ENCODE measurements at places on chromosomes 6 and 20.

GRCh38 chr6:147268254-147268653 lies 64.0 kb downstream of the STXBP5 start:
- DNase-seq = no peak

DNA sequence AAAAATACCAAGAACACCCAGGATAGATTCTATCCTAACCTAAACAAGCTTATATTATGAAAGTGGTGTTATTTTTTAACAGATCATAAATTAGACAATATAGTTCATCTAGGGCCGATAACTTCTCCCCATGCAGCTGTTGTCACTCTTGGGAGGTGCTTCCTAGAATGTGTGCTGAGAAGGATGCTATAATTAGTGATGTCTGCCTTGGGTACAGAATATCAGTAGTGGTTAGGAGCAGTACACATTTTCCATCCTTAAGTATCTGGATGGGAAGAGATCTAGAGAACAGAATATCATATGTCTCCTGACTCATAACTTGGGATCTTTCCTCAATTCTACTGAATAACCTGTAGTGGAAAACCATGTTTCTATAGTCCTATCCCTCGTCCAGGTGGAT lies 214.5 kb downstream of the BCKDHB start:
- DNase-seq = no peak

DNA sequence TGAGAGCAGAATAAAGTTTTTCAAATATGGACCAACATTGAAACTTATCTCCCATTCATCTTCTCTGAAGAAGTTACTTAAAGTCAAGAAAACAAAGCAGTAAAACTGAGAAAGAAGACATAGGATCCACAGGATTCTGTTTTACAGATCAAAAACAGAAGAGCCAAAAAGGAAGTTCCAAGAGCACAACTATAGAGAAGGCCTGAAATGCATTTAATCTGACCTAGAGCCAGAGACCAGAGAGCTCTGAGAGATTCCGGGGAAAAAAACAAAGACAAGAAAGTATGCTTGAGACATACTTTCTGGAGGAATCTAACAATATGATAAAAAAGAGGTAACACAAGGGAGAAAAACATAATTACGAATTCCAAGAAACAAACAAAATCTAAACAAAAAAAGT lies 26.1 kb downstream of the SRPK1 start:
- no peak for DNase-seq

- no peak for DNase-seq
These were observed 11.5 kb downstream of the DLL1 start for GRCh38 chr6:170279426-170279825.

DNA sequence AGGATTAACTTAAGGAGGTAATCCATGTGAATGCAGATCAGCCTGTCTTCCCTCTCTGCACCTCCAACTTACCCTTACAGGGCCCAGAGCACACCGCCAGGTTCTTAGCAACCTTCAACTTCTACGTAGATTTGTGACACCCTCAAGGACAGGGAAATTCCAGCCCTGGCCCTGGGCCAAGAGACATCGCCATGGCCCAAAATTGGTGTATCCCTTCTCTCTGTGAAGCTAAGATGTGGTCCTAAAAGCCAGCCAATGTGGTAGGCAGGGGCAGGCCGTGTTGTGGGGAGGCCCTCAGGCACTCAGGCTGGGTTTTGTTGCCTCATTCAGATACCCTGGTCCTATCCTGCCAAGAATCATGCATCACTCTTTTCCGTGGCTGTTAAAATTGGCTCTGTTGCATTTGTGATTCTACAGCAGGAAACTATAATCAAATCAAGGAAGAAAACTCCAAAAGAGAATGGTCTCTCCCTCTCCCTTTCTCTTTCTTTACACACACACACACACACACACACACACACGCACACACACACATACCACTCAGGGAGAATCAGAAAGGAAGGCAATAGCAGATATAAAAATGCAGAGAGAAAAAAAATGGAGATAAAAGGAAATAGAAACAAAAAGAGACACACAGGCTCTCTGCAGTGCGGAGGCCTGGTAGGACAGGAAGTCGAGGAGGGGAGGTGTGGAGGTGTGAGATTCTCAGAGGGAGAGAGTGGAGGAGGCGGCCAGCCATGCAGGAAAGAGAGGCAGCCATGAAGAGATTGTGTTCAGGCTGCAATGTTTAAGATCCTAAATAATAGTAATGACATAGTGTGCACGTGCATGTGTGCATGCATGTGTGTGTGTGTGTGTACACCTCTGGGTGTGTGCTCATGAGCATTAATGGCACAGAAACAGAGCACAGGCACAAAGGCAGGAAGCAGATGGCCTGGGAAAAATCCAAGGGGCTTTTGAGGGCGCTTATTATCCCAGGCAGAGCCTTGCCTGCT lies 201.8 kb upstream of the LRFN2 start:
- no peak for DNase-seq

- no peak for DNase-seq
These were observed 205.2 kb upstream of the MOCS1 start for GRCh38 chr6:40139447-40139846.

DNA sequence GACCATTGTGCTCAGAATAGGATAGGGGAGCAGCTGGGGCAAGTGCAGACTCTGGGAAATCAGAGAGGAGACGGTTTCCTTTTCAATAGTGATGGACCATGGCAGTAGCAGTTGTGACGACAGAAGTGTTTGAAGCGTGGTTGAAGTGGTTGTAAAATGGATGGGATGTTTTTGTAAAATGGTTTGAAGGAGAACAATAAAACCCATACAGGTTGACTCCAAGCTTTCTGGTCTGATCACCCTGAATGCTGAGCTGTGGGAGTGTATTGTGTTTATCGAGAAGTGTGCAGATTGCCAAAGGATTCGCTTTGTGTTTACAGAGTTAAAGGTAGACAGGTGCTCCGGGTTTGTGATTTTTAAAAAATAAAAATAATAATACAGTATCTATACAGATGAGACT lies 255.2 kb upstream of the SULF2 start:
- no peak for DNase-seq

DNA sequence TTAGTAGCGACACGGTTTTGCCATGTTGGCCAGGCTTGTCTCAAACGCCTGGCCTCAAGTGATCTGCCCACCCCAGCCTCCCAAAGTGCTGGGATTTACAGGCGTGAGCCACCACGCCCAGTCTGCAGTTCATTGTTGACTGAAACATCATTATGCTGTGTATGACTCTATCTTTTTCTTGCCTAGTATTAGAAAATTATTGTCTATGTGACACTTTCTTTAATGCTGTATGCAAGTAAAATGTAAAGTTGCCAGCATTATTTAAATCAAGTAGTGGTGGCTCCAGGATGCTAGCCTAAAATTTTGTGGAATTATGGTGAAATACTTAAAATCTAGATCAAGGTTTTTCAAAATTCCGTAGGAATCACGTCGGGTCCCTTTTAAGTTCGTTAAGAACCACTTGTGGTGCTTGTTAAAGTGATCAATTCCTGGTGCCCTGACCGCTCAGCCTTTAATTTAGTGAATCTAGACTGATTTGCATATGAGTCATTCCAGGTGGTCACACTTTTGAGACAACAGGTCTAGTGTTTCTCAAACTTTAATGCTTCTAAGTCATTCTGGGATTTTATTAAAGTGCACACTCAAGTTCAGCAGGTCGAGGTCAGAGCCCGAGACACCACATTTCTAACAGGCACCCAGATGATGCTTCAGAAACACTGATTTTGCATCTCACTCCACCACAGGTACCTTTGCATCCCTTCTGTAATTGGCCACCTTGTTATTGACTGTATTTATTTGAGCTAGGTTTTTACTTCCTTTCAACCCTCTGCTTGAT lies 132.6 kb upstream of the MTHFD1L start:
- no peak for DNase-seq

GRCh38 chr6:27839626-27840475 lies 72.3 kb downstream of the OR2B2 start:
- DNase-seq = peak; percentile 87

GRCh38 chr6:101224751-101225150 lies 168.8 kb upstream of the GRIK2 start:
- no peak for DNase-seq

GRCh38 chr6:15320693-15321092 lies 74.8 kb downstream of the JARID2 start:
- DNase-seq = peak; percentile 59

GRCh38 chr6:41065550-41066026 lies 6.6 kb downstream of the OARD1 start:
- no peak for DNase-seq

DNA sequence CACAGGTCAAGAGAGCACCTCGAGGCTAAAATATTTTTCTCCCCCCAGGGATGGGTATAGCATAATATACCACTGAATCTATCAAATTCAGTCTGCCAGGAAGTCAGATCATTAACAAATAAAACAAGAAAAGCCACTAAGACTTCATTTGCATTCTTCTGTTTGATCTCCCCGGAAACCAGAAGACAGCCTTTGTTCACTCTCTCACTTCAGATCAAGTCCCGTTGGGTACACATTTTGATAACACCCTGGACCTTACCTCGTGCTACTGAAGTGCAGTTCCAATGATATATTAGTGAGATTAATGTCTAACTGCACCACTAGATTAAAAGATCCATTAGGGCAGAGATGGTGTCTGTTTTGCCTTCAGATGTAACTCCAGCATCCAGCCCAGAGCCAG lies 157.7 kb upstream of the B3GAT2 start:
- DNase-seq = no peak

- DNase-seq = no peak
These were observed 75.2 kb upstream of the PMEPA1 start for GRCh38 chr20:57785061-57785460.

- DNase-seq = no peak
These were observed 100.9 kb downstream of the BMP7 start for GRCh38 chr20:57165427-57166004.

DNA sequence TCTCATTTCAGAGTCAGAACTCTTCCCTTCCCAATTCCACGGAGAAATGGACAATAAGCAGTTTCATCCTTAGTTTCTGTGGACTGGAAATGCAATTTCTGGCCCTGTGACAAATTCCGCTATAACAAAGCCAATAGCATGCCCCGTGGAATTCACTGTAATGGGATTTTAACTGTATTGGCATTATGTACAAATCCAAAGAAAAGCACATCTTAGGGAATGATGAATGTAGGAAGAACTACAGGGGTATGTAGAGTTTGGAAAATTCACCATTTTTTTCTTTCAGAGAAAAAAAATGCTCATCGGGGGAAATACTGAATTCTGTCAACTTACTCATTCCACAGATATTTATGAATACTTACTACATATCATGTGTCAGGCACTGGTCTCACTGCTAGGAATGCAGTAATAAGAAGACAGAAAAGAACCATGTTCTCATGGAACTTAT lies 43.5 kb downstream of the KIF6 start:
- no peak for DNase-seq

DNA sequence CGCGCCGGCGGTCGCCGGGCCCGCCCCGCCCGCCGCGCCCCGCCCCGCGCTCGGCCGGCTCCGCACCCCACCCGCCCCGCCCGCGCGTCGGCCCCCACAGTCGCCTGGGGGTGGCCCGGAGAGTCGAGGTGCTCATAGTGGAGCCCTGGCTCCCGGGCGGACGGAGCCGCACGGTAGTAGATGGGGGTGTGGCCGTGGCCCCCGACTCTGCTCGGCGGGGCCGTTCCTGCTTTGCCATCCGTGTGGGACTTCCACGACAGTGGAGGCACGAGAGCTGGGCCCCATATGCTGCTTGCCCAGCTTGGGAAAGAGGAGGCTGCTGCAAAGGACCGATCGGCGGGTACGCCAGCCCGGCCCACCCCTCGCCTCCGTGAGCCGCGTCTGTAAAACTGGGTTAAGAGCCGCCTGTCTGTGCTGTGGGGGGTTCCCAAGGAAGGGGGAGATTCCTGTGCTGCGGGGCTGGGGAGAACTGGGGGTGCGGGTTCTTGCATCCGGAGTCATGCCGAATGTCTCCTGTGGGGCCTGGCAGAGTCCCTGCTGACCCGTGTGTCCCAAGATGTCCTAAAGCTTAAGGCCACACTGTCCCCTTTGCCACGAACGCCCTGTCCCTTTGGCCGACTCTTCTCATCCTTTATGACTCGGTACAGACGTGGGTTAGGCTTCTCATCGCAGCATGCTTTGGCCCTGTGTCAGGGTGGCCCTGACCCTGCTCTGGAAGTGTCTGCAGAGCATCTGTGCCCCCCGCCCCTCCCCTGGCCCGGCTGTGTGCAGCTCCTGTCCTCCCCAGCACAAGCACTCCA lies at the start of gene OPRL1:
Gene OPRL1, plus strand, starts transcription at position 70 of the 800 bp plus-strand sequence. CDS start 12,639 bp downstream, outside the sequence.
- DNase-seq = no peak

GRCh38 chr6:2765896-2766766 lies 938 bp downstream of the WRNIP1 start:
- DNase-seq = peak; percentile 82

GRCh38 chr6:72969666-72970065 lies 255.6 kb downstream of the KHDC1L start:
- DNase-seq = no peak

DNA sequence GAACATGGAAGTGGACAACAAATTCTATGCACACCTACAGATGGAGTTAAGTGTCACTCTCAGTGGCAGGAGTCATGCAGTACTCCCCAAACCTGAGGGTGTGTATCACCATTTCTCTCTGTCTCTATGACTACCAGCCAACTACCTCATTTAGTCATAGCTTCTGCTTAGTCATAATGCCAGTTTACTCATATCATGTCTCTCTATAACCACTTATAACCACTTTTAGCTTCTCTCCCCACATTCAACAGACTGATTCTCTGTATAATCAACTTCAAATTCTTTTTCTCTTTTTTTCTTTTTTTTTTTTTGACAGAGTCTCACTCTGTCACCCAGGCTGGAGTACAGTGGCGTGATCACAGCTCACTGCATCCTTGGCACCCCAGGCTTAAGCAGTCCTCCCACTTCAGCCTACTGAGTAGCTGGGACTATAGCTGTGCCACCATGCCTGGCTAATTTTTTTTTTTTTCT lies 13.8 kb upstream of the GTF3C6 start:
- peak; percentile 78 for DNase-seq

DNA sequence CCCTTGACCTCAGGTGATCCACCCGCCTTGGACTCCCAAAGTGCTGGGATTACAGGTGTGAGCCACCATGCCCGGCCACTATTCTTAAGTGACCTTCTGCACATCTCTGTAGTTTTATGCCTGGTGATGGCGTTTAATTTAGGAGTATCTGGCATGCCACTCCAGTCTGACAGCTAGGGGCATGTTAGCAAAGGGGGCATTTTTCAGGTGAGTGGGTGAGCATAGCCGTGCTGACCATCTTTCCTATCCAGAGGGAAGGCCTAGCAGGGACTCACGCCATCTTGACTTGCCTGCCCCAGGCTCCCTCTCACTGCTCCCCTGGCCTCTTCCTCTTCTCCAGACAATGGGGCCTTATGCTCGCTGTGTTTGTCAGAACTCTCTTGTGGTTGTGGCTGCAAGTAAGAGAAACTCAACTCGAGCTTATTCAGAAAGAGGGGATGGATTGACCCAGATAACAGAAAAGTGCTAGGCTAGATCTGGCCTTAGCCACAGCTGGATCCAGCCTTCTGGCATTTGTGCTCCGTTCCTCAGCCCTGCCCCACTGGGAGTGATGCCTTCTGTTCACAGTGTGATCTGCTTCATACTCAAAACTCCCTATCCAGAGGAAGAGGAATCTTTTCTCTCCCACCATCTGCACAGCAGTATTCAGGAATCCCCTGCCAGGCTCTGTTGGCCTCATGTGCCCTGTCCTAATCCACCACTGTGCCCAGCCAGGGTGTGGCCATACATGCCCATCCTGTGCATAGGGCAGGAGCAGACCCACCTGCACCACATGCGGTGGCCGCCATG lies 174.5 kb upstream of the AKAP12 start:
- no peak for DNase-seq
